ENCODE measurements at places on chromosomes 1 and 21.

DNA sequence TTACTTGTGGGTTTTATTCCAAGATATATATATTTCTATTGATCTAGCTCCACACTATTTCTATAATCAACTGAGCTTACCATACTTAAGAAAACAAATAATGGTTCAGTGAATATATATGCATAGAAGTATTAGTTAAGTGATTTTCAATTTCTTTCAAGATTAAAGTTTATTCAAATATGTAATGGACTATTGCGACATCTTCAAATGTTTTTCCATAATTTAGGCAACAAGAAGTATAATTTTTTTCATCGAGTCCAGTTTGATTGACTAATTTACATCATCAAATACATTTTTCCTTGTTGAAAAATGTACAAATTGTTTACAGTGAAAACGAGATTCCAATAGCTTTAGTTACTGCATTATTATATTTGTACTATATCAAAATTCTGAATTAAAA is 528.6 kb downstream of the PTPRC start:
- no peak for DNase-seq

GRCh38 chr1:181987334-181987895 is 74.1 kb downstream of the ZNF648 start:
- DNase-seq = no peak

- DNase-seq = no peak
Observed at GRCh38 chr1:31364561-31365250, 8.2 kb downstream of the FABP3 start.

GRCh38 chr1:180232521-180233043 is 2.5 kb downstream of the LHX4 start:
- no peak for DNase-seq

DNA sequence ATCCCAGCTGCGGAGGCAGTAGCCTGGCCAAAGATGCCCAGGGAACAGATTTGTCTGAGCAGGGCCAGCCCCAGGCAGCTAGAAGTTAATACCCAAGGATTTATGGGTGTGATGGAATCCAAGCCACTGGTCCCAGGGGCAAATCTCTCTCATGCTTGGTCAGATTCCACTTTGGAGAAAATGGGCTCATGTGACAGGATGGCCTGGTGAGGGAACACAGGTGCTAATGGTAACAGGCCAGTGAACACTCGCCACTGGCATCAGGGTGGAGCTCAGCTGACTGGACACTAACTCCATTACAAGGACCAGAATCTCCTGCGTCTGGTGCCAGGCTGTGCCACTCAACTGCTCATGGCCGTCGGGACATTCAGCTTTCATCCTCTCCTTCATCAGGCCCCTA is 12.0 kb downstream of the MDM4 start:
- DNase-seq = no peak

DNA sequence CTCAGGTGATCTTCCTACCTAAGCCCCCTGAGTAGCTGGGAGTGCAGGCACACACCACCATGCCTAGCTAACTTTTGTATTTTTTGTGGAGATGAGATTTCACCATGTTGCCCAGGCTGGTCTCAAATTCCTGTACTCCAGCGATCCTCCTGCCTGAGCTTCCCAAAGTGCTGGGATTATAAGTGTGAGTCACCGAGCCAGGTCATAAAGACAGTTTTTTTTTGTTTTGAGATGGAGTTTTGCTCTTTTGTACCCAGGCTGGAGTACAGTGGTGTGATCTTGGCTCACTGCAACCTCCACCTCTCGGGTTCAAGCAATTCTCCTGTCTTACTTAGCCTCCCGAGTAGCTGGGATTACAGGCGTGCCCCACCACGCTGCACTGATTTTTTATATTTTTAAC is 42.1 kb downstream of the KIF1B start:
- DNase-seq = no peak

- no peak for DNase-seq
Observed at GRCh38 chr1:77200806-77201205, 18.4 kb downstream of the PIGK start.

DNA sequence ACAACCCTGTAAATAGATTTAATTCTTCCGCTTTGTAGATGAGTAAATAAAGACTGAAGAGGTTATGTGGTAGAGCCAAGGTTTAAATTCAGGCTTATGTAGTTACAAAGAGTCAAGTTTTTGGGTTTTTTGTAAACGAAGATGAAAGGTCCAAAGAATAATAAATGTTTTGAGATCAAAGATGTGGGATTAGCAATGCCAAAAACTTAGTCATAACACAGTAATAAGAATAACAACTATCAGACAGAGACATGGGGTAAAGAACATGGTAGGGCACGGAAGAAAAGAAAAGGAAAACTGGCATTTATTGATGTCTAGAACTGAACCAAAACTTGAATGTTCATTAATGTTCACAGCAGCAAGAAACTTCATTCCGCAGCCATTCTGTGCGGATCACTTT is 42.9 kb downstream of the EXTL2 start:
- DNase-seq = no peak

- no peak for DNase-seq
Observed at GRCh38 chr1:110130989-110131388, 18.7 kb downstream of the UBL4B start.

DNA sequence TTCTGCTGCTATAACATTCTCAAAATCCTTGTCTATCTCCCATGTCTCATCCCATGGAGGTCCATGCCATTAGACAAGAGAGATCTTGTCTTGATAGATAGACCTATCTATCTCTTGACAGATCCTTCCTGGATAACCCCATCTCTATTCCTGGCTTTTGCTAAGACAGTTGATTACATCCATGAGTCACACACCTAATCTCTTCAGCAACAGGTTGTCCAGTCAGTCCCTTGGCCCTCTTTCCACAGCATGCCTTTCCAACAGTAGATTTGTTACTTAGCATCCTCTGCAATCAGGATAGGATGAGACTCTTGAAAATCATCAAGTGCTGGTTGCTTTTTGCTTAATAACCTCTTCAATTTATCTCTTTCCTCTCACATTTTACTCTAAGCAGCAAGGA is 46.6 kb downstream of the TRMT1L start:
- DNase-seq = no peak

DNA sequence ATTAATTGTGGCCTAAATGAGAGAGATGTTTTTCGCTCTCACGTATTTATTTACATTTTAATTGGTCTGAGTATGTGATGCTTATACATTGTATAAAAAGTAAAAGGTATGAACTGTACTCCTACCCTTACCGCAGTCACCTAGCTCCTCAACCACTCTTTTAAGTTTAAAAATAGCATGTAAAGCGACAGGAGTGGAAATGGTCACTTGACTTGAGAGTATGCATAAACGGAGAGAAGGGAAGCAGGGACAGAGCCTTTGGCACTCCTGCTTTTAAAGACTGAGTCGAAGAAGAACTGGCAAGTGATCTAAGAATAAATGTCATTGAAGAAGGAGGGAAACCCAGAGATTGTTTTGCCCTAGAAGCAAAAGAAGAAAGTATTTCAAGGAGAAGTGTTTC is 11.5 kb upstream of the DDX59 start:
- DNase-seq = no peak

GRCh38 chr1:64490213-64490818 is 20.4 kb downstream of the CACHD1 start:
- DNase-seq = no peak

GRCh38 chr1:183600634-183601033 is 10.4 kb upstream of the NCF2 start:
- DNase-seq = no peak

DNA sequence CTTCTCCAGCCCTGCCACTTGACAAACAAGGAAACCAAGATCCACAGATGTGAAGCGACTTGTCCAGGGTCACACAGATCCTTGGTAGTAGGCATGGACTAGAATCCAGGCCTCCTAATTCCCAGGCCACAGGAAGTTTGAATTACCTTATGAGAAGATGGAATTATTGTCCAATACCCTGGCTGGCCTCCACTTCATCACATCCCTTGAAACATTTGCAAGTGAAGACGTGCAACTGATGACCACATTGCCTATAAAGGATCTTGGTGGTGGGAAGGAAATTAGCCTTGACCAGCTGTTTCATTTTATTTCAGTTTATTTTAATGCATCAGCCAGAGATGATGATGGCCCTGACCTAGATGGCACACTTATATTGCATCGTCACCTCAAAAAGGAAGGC is 165.8 kb upstream of the CAMK1G start:
- no peak for DNase-seq

GRCh38 chr1:77016386-77016985 is 149.2 kb downstream of the ST6GALNAC5 start:
- DNase-seq = no peak

DNA sequence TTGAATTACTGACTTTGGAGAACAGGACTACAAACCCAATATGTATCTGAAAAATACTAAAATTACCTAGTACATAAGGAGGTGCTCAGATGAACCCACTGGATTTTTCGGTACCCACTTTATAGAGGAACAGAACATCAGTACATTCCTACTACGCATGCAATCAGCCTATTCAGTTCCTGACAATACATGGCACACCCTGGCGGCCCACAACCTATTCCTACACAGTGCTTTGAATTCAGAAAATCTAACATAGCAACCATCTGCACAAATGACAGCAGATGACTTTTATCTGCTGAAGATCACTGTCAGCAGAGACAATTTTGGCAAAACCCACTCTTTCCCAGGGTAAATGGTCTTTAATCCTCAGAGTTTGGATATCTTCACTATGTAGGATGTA is 257.1 kb upstream of the GREM2 start:
- DNase-seq = no peak

- DNase-seq = no peak
Observed at GRCh38 chr1:224357626-224358124, 996 bp downstream of the CNIH4 start.

GRCh38 chr1:172883844-172884243 is 166.9 kb downstream of the TNFSF18 start:
- no peak for DNase-seq

- DNase-seq = no peak
Observed at GRCh38 chr1:30545365-30545764, 178.0 kb downstream of the MATN1 start.

- DNase-seq = no peak
Observed at GRCh38 chr21:25029580-25029979, 577.7 kb downstream of the MRPL39 start.

DNA sequence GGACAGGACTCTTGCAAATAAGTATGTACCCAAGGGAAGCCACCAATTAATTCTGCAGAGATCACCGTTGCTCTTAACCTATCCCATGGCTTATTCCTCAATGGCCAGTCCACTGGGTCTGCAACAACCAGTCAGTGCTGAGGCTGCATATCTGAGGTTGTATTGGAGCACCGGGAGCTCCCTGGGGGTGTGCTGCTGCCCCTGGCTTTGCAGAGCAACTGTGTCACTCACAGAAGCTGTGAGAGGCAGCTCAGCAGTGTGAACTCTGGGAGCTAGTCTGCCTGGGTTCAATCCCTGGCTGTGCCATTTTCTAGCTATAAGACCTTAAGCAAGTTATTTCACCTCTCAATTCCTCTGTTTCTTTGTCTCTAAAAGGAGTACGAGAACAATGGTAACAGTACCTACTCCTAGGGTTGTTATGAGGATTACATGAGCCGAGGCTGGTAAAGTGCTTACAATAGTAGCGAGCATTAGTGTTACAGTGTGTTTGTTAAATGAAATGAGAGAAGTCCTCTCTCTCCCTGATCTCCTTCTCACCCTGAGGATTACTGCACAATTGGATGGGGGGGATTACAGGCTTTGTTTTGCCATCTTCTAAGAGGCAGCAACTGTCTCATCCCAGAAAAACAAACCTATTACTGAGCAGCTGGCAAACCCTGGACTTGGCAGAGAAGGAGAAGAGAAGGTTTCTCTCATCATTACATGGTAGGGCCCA is 3.6 kb downstream of the RXRG start:
- DNase-seq = no peak

GRCh38 chr1:17273096-17273495 is 24.2 kb downstream of the PADI3 start:
- no peak for DNase-seq

DNA sequence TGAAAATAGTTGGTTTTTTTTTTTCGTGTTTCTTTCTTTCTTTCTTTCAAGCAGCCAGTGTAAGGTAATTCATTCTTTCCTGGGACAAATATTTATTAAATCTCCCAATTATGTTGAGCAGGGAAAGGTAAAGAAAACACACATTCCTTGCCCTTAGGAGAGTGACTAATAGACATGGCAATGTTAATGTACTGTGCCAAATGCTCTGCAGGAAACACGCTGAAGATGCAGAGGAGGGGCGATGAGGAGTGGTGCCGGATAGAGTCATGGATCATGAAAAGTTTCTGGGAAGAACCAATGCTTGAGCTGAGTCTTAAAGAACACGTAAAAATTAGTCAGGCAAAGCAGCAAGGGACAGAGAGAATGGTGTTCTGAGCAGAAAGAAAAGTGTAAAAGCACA is 199.2 kb downstream of the DNM3 start:
- no peak for DNase-seq

- no peak for DNase-seq
Observed at GRCh38 chr1:85259912-85260274, 431 bp upstream of the C1orf52 start.

- DNase-seq = no peak
Observed at GRCh38 chr1:82979593-82980236, 1019.2 kb downstream of the TTLL7 start.

- no peak for DNase-seq
Observed at GRCh38 chr1:241677201-241677600, 25.1 kb downstream of the WDR64 start.

- DNase-seq = no peak
Observed at GRCh38 chr1:150764617-150765101, 919 bp downstream of the CTSS start.

GRCh38 chr1:99236756-99237155 is 27.5 kb upstream of the PLPPR4 start:
- no peak for DNase-seq
